Activated CD8-positive, alpha-beta memory T cell treated with anti-CD3 and anti-CD28 coated beads for 4 hours (primary cell): ENCODE measurements at places on chromosomes 2 and 18.

DNA sequence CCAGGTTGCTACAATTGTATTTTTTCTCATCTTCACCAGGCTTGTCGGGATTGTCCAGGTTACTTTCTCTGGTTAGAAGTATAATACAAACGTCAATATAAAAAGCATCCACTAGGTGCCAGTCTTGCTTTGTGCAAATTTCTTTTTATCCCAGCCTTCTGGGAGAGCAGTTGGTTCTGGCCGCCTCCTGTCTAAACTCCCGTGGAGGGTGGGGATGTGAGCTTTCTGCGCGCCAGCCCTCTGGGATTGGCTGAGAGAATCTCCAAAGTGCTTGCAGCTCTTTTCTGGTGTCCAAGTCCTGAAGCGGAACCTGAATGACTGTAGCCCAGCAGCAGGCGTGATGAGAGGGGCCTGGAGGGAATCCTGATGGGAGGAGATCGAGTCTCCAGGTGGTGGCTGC lies 22.4 kb upstream of the TOGARAM2 start:
- DNase-seq = no peak

DNA sequence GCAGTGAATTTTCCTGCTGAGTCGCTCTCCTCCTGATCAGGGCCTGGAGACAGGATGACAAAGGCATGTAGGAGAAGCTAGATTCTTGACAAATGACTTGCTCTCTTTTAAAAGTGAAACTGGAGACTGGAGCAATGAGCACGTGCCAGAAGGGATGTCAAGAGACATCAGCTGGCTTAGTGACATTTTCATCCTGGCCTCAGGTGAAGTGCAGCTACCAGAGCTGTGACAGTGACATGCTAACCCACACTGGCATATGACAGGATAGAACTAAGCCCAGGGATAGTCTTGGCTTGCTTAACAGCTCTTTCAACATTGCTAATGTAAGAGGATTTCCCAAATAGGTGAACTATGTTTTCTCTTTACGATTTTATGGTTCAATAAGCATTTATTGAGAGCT lies 757.5 kb upstream of the DDX18 start:
- no peak for DNase-seq

- DNase-seq = no peak
These were observed 59.1 kb downstream of the CABLES1 start for GRCh38 chr18:23194155-23194996.

GRCh38 chr2:86295066-86295465 lies 42.4 kb downstream of the REEP1 start:
- DNase-seq = no peak

DNA sequence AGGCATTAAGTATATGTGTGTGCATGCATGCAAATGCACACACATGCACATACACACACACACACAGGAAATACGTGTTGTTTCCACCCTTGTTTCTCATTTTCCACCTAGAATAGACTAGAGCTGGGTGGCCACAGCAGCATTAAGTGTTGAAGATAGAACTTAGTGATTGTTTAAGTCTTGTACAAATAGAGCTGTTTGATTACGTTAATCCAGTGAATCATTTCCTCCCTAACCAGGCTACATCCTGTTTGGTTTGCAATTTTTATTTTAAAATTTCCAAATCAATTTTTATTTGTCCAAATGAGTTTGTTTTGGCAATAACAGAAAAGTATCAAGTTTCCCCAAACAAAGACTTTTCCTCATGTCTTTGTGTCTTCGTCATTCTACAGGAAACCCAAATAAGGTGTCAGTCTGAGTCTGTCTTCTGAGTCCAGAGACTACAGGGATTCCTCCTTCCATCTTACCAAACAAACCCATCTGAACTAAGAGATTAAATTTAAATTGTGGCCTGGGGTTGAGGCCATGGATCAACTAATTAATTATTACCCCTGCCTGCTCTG lies 74.6 kb upstream of the GALNT5 start:
- no peak for DNase-seq

DNA sequence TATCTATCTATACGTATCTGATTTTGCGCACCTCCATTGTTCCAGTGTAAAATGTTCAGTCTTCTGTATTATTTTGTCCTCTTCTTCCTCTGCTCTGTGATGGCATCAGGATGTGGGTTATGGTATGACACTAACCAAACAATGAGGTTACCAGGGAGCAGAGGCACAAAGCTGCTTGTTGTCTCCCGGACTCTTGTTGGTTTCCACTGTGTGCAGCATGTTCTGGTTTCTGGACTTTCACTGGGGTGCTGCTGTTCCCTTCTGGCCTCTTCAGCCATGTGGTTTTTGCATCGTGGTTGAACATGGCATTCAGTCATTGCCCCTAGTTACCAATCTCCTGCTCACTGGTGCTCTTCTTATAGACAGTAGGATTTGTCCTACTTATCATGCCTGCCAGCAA lies 665.9 kb downstream of the CBLN2 start:
- DNase-seq = no peak

DNA sequence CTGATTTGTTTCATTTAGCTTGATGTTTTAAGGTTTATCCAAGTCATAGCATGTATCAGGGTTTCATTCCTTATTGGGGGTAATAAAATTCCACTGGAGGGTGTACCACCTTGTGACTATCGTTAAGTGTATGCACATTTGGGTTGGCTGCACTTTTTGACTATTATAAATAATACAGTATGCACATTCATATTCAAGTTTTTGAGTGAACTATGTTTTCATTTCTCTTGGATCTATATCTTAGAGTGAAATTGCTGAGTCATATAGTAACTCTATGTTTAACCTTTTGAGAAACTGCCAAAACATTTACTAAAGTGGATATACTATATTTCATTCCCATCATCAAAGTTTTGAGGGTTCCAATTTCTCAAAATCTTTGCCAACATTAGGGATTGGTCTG lies 952.7 kb downstream of the TDRD15 start:
- no peak for DNase-seq

DNA sequence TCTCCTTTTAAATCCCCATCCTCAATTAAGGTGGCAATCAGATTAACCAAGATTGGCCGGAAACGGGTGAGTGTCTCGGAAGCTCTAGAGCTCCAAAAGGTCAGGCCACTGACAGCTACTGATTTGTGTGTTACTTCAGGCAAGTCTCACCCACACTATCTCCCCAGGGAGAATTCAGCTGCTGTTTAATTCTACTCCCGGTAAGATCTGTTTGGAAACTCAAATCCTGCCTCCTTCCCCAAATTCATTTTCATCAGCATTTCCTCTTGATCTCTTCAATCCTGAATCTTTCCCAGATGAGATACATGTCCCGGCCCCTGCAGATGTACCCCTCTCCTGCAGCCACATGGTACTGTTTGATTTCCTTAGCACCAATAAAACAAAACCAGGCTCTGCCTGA lies 34.9 kb downstream of the EFR3B start:
- DNase-seq = no peak

DNA sequence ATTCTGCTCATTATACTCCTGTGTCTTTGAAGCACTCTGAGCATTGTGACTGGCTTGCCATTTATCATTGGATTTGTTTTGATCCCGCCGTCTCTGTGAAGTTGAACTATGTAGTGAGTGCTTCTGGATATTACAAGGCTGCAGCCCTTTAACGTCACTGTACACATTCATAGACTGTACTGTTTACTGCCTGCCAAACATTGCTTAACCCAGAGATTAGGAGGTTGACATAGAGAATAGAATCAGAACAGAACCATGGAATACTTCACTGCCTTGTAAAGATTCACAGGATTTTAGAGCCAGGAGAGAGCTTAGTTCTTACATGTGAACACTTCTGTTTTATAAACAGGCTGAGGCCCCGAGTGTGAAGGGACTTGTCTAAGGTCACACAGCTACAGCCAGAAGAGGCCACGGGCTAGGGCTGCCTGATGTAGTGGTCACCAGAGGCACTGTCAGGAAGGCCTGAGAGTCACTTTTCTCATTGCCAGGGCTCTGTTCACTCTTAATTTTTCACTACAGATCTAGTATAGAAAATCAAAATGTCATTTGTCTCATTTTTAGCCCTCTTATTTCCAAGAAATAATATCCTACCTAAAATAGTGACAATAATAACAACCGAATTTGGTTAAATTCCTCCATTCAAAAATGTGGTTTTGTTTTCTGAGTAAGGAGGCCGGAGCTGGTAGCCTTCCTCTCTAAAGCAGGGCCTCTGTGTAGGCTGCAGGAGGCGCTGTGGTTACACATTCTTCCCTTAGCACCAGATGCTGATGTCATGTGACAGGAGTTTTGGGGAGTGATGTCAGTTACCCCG lies 87.9 kb downstream of the UGGT1 start:
- peak; percentile 3 for DNase-seq

DNA sequence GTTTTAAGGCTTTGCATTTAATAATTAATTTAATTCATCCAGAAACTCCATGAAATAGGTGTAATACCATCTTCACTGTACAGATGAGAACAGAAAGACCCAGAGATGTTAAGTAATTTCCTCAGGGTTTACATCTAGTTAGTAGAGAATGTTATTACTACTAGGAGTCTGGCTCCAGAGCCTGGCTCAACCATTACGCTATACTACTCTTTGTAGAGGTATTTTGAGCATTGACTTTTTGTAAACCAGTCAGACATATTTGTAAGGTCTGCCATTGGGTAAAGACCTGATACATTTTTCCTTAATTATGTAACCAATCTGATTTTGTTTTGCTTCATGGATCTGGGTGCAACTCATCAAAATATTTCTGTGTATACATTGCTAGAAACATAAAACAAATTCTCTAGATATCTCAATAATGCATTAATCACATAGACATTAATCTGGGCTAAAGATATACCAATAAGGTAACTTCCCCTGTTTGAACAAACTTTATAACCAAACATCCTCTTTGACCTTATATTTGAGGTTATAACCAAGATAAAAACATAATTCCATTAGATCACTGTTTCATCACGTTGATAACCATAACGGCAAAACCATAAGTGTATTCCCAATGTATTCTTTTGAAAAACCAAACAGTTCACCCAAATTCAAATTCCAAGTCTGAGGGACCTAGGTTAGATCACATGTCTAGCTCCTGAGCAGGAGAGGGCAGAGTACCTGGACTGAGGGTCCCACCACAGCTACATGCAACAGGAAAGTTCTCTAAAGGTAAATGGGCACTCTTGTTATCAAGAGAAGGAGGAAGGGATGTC lies 135.0 kb downstream of the IKZF2 start:
- DNase-seq = no peak

DNA sequence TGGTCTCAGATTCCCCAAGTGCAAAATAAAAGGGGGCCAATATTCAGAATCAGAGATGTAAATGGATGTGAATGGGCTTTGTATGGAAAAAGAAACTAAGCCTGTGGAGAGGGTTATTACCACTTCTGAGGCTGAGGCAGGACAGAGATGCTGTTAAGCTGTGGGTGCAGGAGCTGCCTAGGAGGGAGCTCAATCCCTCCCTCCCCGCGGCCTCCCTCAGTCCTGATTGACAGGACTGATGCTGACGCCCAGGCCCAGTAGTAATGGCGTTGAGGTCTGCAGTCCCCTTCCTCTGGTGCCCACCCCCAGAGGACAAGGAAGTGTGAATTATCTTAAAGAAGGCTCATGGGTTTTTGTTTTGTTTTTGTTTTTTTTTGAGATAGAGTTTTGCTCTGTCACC lies 40.4 kb downstream of the PSD4 start:
- no peak for DNase-seq

- DNase-seq = no peak
These were observed 7.2 kb upstream of the SEMA4C start for GRCh38 chr2:96877042-96877451.

DNA sequence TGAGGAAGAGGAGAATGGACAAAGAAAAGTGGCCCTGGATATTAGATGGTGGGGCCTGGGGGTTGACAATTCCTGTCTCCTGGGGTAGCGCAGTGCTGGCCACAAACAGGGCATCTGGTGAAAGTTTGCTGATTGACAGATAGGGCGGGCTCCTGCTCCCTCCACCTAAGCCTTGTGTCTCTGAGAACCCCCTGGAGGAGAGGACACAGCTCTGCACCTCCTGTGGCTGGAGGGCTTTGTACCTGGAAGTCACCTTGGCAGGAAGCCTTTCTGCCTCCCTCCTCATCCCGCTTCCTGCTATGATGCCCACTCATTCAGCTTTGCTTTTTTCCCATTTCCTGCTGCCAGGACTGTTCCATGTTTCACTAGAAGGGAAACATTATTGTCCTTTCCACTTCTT lies 72.4 kb downstream of the RHOB start:
- no peak for DNase-seq

- DNase-seq = no peak
These were observed 35.8 kb downstream of the GREB1 start for GRCh38 chr2:11569636-11570035.

GRCh38 chr2:101710471-101711318 lies 13.2 kb downstream of the MAP4K4 start:
- no peak for DNase-seq

DNA sequence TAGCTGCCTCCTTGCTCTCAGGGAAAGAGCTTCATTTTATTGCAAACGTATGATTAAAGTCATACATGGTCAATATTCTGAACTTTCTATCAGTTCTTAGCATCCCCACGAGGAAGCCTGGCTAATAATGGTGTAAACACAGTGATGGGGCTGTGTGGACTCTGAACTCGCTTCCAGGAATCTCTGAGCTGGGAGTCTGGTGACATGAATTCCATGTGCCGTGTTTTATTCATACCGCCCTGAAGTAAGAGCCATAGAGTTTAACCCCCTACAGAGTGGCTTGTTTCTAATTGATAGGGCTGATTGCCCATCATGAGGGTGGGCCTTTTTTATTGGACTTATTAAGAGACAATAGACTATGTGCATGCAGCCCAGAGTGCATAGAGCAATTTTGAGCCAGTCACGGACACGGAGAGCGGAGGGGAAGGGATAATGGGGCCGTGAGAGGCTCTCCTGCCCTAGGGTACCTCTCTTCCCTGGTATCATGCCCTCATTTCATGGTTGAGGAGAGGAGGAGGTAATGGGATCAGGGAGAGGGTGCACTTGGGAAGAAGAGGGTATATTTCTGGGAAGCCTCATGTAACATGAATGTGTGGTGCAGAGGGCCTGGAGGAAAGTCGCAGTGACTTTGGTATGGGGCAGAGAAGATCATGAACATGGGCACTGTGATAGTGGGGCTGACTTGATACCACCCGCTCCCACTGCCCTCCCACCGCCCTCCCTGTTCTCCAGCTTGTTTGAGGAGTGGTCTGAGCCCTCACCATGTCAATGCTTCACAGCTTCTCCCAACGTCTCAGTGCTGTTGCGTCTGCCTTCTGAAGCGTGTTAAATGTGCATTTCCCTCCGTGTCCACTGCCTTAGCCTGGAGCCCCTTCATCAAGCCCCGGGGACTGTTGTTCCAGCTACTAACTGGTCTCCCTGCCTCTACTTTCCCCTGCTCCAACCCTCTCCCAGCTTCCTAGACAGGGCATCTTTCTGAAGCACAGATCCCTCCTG lies 73.2 kb downstream of the IL1R2 start:
- DNase-seq = no peak

DNA sequence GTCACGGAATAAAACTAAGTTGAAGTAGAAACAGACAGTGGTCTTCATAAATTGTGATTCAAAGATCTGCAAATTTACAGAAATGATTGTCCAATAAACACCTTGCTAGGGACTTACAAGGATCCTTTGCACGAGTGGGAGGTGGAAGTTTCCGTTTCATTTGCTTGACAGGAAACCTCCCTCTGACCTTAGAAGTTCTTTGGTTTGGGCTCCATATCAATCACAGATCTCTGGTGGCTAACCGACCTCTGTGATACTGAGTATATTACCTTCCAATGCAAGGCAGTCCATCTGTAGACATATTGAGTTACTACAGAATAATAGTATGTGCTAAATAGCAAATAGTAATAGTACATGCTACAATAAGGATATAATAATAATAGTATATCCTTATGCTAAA lies 33.7 kb upstream of the RNF152 start:
- no peak for DNase-seq
